ENCODE measurements at places on chromosomes 7 and 10.

GRCh38 chr7:89994483-89994882 is 159.8 kb upstream of the STEAP1 start:
- no peak for DNase-seq

DNA sequence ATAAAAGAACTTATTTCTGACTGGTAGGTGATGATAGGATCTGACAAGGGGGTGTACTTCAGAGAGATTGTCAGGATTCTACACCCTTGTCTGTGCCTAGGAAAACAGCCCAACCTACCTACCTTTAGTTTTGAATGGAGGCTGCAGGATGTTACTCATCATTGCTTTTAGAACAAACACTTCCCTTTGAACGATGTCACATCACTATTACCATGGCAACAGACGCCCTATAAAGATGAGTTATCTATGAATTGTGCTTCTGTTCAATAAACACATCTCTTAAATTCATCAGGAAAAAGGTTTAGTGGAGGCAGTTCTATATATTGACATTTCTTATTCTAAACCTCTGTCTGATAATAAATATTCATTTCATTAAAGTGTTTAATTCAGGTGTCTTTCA is 362.4 kb downstream of the CNTNAP2 start:
- peak; percentile 95 for DNase-seq

DNA sequence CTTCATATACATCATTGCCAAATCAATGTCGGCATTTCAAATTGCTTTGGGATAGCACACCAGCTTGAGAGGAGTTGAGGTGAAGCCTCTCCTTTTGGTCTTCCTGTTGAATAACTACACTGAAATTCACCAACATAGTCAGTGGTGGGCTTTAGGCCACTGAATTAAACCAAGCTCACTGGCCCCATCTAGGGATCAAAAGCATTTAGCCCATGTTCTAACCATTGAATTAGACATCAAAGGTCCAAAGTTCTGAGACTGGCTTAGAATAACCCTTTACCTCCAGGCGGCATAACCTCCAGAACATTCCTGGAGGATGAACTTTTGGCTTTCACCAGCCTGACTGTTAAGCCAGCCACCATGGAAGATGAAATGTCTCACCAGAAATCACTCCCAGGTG is 54.6 kb downstream of the BPGM start:
- peak; percentile 58 for DNase-seq

DNA sequence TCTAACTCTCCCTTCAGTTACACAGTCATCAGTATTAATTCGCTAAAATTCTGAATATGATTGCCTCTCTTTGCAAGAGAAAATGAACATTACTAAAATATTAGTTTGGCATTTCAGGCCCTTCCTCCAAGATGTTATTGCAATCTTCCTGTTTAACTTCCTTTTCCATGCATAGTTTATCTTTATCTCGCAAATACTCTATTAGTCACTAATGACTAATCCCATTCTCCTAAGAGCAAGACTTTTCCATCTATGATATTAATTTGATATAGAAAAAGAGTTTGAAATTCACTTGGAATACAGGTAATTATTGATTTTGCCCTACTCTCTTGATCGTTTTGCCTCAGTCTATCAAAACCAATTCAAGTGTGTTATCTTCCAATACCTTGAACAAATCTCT is 41.8 kb upstream of the SEMA3A start:
- no peak for DNase-seq

GRCh38 chr7:134778941-134779740 is at the start of gene CALD1:
TSS of gene CALD1 (plus strand) at chr7:134779634. CDS start at chr7:134867734, 88,100 bp downstream.
- DNase-seq = peak; percentile 44

DNA sequence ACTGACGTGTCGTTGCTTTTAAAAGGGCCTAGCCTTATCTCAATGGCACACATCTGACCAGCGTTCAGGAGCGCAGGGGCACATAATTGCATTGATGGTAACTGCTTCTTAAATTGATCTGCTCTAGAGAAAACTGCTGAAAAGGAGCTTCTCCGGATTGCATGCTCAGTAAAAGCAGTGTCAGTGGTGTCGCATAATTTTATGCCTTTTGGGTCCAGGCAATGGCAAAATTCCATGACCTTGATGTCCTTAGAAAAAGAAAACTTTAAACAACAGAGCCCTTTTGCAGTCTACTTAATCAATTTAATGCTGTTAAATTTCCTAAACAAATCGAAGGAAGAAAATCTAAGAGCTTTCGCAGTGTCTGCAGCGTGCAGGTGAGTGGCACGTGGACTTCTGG is 75.7 kb downstream of the PTPRE start:
- no peak for DNase-seq

DNA sequence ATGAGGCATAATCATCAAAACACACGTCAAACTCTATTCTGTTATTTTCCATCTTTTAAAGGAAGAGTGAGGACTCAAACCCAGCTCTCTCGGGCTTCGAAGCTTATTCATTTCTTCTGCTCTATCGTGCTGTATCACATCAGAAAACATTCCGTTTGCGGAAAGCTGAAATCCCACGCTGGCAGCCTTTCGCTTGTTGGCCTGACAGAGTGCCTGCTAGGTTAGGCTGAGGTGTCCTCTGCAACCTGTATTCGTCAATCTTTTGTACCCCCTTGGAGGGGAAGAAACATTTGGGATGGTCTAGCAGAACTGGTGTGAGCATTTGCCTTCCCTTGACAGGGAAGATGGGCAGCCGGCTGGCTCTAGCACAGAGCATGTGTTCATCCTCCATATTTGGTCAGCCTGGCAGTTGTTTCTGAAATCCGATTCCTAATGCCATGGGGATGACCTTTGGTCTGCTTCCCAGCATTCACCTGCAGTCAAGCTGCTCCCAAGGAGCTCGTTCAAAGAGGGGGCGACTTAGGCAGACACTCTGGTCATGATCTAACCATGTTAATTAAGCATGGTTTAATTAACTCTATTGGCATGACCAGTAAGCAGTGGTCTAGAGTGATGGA is 55.2 kb downstream of the TACC2 start:
- peak; percentile 80 for DNase-seq

DNA sequence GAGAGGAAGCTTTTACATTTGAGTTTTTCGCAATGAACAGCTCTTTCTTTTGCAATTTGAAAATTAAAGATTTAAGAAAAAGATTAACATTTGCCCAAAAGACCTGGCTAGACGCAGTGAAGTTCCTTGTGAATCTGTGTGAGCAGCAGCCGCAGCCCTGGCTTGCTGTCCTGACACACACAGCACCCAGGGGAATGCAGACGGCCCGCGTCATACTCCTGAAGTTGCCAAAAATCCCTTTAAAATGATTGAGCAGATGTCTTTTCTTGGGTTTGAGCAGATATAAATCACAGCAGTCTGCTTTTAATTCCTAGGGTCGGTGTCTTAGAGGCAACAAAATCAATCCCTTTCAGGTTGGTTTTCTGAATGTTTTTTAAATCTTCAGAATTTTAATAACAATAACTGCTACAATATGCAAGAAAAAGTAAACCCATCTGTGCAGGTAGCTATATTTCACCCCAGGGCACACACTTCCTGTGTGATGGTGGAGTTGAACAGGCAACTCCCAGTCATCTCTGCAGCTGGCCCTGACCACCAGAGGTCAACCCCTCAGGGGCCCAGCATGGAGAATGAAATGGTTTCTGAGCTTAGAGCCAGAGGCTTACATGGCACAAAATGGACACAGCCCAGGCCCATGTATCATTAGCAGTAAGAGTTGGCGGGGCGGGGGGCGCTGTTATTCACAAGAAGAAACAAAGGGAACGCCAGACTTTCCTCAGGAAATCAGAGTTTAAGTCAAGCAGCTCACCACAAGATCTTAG is 32.2 kb upstream of the TRIL start:
- no peak for DNase-seq

DNA sequence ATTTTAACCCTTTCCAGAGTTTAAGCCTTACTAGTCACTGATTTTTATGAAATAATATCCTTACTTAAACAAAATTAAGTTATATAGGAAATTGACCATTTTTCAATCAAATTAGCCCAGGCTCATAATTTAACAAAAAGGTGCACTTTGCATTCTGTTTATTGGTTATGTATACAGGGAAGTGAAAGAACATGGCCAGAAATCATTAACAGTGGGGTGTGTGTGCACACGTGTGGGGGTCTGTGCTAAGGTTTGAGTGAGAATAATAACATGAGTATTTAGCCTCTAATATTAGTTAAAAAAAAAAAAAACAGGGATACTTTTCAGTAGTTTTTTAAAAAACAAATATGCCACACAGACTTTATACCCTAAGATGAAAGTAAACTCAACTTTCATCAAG is 510.5 kb upstream of the PFKP start:
- DNase-seq = no peak

- DNase-seq = peak; percentile 46
Observed at GRCh38 chr7:127177156-127177555, 75.6 kb downstream of the GRM8 start.

DNA sequence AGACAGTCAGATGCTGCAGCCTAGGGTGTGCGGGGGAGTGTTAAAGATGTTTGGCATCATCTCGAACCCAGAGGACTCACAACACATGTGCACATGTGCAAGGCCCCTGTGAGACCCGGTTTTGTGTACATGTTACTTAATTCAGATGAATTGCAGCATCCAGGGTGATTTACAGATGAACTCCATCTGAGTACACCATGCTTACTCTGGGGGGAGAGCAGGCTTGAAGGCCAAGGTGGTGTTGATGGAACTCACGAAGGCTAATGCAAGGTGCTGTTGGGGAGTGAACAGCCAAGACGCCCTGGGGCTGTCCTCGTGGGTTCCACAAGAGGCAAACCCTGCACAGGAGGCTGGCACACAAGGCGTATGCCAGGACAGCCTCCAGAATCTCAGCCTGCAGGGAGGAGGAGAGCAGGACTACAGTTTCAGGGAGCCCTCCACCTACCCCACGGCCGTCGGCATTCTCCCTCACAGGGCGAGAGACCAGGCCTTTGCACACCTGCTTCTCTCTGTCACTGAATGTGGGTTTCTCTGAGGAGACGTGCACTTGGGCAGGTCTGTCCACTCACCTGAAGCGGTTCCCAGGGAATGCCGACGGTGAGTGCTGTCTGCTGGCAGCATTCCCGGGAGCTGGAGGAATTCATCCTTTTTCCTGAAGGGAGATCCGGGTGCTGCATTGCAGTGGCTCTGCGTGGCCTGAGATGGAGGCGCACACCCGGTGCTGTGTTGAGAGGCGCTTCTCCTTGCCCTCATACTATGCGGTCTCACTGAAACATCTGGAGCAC is 178.5 kb upstream of the RNF32 start:
- DNase-seq = no peak

GRCh38 chr7:102081244-102081627 is 205.4 kb upstream of the SH2B2 start:
- no peak for DNase-seq

DNA sequence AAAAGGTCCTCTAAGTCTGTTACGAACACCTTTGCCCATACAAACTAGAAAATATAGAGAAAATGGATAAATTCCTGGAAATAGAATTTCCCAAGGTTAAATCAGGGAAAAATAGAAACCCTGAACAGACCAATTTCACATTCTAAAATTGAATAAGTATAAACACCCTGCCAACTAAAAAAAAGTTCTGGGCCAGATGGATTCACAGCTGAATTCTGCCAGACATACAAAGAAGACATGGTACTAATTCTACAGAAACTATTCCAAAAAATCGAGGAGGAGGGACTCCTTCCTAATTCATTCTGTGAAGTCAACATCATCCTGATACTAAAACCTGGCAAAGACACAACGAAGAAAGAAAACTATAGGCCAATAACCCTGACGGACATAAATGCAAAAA is 400.4 kb upstream of the SEMA3A start:
- DNase-seq = no peak

DNA sequence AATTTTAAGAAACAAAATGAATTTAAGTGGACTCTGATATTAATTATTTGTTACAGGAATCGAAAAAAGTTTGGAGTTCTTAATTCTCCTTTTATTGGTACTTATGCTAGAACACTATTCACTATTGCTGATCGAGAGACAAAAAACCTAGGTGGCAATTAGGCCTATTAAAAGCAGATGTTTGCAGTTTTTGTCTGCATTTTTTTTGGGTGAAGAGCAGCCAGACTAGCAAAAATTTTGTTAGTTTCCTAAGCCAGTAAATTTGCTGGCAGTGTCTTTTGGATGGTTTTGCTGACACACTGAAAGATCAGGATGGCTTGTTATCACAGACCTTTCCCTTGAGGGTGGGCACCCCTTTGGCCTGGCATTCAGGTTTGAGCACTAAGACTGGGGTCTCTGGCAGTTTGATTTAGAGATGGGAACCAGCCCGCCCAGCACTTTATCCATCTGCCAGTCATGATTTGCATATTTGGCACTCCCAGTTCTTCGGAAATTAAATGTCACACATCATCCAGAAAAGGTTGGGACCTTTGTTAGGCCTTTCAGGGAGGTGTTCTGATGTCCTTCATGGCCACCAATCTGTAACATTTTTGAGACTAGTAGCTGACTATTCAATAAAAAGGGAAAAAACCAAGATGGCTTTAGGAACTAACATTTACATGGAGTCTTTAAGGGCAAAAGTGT is 57.3 kb downstream of the INPP5F start:
- DNase-seq = no peak

DNA sequence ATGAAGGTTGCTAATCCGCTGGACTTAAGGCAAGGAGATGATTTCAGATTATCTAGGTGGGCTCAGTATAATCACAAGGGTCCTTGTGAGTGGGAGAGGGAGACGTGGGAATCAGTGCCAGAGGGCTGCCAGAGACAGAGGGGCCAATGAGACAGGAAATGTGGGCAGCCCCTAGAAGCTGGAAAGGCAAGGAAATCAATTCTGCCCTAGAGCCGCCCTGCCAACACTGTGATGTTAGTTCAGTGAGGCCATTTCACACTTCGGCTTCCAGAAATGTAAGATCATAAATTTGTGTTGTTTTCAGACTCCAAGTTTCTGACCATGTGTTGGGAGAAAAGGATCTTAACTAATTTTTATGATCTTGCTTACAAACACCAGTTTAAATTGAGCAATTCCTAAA is 3.6 kb upstream of the GPNMB start:
- DNase-seq = no peak

DNA sequence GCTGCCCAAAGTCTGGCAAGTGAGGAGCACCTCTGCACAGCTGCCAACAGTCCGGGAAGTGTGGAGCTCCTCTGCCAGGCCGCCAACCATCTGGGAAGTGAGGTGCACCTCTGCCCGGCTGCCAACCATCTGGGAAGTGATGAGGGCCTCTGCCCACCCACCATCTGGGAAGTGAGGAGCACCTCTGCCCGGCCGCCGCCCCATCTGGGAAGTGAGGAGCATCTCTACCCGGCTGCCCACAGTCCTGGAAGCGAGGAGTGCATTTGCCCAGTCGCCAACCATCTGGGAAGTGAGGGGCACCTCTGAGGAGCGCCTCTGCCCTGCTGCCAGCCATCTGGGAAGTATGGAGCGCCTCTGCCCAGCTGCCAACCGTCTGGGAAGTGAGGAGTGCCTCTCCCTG is 893.7 kb downstream of the TYW1 start:
- no peak for DNase-seq

- no peak for DNase-seq
Observed at GRCh38 chr10:129344731-129345355, 122.2 kb upstream of the MGMT start.

DNA sequence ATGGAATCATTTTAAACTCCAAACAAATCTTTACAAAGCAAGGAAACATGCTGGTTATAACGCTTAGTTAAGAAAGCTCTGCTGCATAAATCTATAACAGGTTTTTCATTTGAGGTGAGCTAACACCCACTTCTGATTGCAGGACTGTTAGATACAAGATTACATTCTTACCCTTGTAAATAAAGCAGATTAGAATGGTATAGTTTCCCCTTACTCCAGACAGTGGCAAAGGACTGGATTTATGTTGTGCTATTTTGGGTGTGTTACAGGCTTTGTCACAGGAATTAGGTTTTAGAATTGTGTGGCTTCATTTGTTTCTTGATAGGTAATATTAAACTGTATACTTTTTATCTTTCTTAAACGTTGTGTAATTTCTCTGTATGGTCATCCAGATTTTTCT is 487.6 kb downstream of the ZWINT start:
- DNase-seq = no peak

- DNase-seq = peak; percentile 21
Observed at GRCh38 chr10:122894261-122894944, 15.0 kb upstream of the FAM24B start.

Data from DMS53 (cell line).